ENCODE measurements at places on chromosomes 12 and 14.

- DNase-seq = no peak
These were observed 35.9 kb downstream of the SLC11A2 start for GRCh38 chr12:50990147-50990727.

GRCh38 chr14:22824711-22825359 lies 4.9 kb upstream of the MRPL52 start:
- no peak for DNase-seq

DNA sequence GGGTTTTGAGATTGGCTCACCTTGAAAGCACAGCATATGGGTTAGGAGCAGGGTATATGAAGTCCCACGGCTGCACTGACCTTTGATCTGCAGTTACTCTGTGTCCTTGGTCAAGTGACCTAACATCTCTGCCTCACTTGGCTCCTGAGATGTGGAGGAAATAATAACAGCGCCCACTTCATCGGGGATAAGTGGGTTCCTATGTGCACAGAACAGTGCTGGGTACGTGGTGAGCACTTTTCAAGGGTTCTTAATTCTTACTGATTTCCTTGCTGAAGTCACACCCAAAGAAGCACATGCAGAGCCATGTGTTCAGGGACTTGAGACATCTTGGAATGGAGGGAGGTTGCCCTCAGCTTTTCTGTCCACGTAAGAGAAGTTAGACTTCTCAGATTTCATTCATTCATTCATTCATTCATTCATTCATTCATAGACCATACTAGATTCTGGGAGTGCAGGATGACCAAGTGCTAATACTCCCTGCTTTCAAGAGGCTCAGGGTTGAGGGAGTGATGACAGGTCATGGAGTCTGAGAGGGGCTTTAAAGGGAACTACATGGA lies 39.4 kb downstream of the ADGRD1 start:
- no peak for DNase-seq

GRCh38 chr12:7078163-7078562 lies 14.1 kb downstream of the C1R start:
- no peak for DNase-seq

- DNase-seq = no peak
These were observed 126.4 kb upstream of the FOXN3 start for GRCh38 chr14:89543425-89543790.

DNA sequence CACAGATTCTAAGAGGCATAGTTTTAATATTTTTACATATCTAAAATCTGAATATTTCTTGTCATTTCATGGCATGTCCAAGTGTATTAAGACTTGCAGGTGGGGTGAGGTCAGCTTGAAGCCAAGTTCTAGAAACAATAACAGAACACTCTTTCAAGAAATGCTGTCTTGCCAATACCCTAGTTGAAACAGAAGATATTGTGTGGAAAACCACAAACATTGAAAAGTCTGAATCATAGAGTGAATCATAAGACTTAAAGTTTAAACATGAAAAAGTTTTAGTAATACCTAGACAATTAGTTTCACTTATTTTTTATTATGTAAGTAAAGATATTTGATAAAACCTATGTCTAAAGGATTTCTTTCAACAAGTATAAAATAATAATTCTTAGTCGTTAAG lies 191.5 kb upstream of the CAND1 start:
- no peak for DNase-seq

- DNase-seq = no peak
These were observed 471.2 kb downstream of the ATP23 start for GRCh38 chr12:58412461-58413060.

- DNase-seq = no peak
These were observed 26.1 kb upstream of the ETV6 start for GRCh38 chr12:11623382-11623781.

DNA sequence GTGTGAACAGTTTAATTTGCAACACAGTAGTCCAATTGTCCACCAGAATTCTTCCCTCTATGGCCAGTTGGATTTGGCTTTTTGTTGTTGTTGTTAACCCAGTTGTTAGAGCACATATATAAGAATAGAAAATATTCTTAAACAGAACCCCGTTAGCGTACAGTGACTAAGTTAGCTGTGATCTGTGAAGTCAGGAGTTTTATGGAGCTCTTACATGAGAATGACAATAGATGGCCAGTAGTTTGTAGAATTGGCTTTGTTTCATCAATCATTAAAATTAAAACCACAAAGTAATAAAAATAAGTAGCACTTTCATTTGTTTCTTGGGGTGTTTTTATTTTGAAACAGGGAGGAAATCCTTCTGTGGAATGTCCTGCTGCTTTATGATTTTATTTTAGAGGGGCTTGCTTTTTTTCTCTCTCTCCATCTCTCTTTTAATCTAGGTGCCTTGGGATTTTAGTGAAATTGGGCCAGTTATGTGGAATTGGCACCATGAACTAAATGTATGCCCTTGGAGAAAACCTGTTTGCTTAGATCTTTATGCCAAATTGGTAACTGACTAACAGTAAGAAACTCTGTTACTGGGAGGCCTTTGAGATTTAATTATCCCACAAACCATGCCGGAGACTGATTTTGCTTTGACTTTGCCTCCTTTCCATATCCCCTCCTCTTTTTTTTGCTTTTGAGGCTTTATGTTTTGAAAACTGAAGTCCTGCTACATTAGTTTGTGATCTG lies 22.9 kb downstream of the FBXW8 start:
- no peak for DNase-seq

DNA sequence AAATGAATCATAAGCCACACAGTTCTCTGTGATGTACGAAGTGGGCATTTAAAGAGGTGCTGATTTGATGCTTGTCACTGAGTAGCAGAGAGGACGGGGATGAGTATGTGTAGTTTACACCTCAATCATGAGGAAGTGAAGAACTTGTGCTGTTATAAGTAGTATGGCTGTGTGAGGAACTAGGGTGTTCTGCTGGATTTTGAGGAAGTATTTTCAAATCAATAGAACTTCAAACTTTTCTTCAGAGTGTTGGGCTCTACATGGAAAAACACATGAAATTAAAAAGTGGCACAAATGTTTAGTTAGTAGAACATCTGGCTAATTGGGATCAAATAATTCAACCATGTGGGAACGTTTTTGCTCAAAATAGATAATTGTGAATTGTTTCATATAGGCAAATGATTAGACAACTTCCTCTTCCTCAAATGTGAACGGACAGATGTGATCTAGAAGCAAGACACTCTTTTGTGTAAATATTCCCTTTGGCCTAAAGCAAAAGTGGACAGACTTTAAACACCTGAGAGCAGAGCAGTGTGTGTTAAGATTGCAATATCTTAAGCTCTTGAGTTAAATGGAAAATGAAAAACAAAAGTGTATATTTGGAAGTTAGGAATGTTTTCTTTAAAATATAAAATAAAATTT lies 168.5 kb downstream of the NAV3 start:
- DNase-seq = no peak

- no peak for DNase-seq
These were observed 557.0 kb downstream of the SLC6A15 start for GRCh38 chr12:84355561-84355960.

- DNase-seq = no peak
These were observed 5.9 kb downstream of the FOXA1 start for GRCh38 chr14:37588956-37589714.

GRCh38 chr12:108127654-108128053 lies 1.4 kb upstream of the WSCD2 start:
- no peak for DNase-seq

DNA sequence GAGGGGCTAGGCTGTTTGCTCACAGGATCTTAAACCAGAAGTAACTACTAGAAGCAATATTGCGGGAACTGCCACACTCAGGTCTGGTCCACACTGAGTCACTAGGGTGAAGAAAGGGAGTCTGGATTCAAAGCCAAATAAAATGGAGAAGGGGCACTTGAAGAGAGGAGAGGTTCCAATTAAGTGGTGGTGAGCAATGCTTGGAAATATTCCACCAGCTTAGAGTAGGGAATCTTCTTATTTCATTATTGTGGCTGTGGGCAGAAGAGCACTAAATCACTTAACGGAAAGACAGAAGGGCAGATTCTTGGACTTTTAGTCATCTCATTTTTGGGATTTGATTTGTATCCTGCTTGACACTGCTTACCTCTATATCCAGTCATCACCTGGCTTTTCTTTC lies 48.6 kb upstream of the PPP1R12A start:
- DNase-seq = no peak

DNA sequence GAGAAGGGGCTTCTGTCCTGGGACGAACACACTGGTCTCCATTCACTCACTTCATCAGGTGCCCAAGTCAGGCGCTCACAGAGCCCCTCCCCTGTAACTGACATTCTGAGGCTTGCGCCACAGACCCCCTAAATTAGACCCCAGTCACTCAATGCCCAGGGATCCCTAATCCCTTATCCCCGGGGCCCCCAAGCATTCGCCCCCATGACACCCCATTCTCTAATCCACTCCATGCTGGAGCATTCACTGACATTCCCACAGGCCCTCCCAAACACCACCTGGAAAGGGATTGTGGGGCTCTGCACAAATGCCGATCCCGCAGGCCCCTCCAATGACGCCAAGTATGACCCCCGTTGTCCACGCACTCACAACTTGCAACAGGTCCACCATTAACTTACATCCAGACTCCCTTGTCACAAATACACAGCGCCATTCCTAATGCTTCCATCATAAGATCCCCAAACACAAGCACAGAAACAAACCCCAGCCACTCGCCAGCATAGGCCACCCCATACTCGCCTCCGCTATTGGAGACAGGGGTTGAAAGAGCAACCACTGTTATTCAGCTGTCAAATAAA lies 1.5 kb downstream of the ZNF605 start:
- no peak for DNase-seq

DNA sequence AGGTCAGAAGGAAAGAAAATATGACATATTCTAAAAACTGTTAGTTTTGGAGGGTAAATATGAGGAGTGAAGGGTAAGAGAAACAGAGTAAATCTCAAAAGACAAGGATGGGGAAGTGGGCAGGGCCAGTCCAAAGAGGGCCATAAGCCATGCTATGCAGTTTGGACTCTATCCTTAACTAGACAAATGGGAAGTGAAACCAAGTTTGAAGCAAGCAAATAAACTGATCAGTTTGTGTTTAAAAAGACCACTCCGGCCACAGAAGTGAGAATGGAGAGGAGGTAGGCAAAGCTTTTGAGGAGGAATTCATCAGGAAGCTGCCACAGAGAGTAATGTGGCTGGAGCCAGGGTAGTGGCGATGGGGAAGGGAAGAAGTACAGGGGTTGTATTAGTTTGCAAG lies 37.5 kb upstream of the DAAM1 start:
- no peak for DNase-seq

GRCh38 chr14:76499399-76499798 lies 123.5 kb downstream of the ESRRB start:
- no peak for DNase-seq

- DNase-seq = no peak
These were observed 278.7 kb upstream of the PRICKLE1 start for GRCh38 chr12:42868291-42868690.

DNA sequence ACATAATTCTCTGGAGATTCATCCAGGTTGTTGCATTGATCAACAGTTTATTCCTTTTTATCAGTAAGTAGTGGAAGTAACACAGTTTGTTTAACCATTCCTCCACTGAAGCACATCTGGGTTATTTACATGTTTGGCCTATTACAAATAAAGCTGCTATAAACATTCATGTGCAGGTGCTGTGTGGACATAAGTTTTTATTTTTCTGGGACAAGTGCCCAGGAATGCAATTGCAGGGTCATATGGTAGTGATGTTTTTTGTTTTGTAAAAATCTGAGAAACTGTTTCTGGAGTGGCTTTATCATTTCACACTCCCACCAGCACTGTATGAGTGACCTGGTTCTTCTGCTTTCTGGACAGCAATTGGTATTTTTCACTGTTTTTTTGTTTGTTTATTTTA lies 505.4 kb downstream of the CCER1 start:
- DNase-seq = no peak

GRCh38 chr14:66645716-66646115 lies 137.8 kb downstream of the GPHN start:
- no peak for DNase-seq

- DNase-seq = no peak
These were observed 956 bp upstream of the PTHLH start for GRCh38 chr12:27973487-27973890.

- DNase-seq = no peak
These were observed 125.3 kb downstream of the ESRRB start for GRCh38 chr14:76501156-76501720.

DNA sequence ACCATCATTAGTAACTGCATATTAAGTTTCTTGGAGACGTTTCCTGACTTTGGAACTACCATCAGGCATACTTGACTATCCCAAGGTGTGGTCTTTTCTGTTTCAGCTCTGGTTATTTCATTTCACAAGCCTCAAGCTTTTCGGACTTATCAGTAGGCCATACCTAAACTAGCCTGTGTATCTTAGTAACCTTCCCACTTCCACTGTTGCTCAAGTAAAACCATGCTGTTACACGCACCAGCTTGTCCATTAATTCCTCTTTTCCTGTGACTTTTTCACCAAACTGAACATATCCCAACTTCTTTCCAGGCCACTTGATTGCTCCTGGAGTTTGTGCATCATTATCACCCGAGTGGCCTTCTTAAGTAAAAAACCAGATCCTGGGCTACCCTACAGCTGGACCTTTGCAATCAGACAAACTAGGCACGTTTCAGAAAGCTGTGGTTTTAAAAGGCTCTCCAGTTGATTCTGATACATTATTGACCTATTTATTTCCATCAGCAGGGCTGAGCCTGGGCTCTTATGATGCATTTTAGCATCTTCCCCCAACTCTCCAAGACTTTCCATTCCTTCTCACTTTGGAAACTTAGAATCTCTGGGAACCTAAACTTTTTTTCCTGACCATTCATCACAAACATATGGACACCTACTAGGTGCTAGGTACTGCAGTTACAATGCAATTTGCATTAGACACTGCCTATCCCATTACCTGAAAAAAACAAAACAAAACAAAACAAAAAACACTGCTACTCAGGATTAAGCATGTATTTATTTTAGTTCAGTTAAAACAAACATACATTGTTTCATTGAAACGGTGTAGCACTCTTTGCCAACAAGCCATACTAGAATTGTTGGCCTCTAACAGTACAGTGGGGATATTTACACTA lies 14.9 kb downstream of the SLC38A2 start:
- DNase-seq = no peak

Data from CD4-positive, alpha-beta T cell treated with Interleukin-15 for 4 hours (primary cell).